Amygdala (tissue), 56 donors: ENCODE measurements at places on chromosomes 2 and 18.
A peak's percentile ranks its signal among the peaks of the same experiment; 100 is the strongest.

GRCh38 chr2:224039080-224039769, at the start of gene SERPINE2:
TSS of gene SERPINE2 (minus strand) at chr2:224039286. CDS start at chr2:224001900, 37,386 bp downstream.
- DNase-seq, result peak; percentile 63

DNA sequence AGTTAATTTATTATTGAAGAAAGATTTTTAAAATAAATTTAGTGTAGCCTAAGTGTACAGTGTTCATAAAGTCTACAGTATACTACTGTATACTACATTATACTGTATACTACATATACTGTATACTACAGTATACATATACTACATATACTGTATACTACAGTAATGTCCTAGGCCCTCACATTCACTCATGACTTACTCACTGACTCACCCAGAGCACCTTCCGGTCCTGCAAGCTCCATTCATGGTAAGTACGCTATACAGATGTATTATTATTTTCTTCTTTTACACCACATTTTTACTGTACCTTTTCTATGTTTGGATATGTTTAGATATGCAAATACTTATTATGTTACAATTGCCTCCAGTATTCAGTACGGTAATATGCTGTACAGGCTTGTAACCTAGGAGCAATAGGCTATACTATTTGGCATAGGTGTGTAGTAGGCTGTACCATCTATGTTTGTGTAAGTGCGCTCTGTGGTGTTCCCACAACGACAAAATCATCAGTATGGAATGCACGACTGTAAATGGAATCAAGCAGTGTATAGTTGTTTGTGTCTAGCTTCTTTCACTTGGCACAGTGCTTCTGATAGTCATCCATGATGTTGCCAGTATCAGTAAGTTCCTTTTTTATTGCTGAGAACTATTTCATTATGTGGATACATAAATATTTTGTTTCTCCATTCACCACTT, 245.7 kb downstream of the MTX2 start:
- no peak for DNase-seq

DNA sequence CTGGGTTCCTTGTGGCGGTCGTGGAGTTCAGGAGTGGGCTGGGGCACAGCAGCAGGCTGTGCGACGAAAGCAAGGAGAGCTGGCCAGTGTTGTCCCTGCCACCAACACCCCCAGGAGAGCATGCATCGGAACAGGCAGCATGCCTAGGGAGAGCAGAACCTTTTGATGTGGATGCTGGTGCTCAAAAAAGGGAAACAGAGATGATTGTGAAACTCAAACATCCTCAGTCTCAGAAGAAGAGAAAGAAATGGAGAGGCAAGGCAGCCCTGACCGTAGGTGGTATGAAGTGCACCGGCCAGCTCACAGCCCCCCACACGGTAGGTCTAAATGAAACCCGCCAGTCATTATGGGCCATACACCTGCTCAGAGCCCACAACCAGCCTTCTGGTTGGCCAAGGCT, 253.4 kb downstream of the GBX2 start:
- DNase-seq, result no peak

DNA sequence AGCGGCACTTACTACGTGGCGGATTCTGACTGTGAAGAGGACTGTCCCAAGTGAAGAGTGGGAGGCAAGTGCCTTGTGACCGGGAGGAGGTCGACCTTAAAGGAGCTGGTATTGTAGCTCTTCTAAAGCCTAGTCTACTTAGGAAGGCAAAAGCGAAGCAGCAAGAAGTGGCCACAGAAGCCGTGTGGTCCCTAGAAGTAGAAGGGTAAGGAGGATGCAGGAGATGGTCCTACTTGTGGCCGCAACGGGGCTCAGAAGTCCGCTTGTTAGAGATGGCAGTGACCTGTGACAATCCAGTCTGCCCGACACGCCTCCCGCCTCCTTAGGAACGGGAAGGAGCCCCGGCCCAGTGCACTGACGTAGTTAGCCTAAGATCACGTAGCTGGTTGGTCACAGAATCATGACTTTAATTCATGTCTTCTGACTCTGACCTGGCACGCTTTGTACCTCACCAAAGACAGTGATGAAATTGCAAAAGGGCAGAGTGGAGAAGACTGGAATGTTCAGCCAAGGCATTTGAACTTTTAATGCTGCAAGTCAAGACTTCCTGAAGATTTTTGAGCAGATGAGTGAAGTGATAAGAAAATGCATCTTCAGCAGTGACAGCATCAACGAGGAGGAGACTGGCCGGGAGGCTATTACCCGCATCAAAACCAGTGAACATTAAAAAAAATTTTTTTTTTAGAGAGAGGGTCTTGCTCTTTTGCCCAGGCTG, 749 bp upstream of the EIF2AK3 start:
- peak; percentile 72 for DNase-seq

DNA sequence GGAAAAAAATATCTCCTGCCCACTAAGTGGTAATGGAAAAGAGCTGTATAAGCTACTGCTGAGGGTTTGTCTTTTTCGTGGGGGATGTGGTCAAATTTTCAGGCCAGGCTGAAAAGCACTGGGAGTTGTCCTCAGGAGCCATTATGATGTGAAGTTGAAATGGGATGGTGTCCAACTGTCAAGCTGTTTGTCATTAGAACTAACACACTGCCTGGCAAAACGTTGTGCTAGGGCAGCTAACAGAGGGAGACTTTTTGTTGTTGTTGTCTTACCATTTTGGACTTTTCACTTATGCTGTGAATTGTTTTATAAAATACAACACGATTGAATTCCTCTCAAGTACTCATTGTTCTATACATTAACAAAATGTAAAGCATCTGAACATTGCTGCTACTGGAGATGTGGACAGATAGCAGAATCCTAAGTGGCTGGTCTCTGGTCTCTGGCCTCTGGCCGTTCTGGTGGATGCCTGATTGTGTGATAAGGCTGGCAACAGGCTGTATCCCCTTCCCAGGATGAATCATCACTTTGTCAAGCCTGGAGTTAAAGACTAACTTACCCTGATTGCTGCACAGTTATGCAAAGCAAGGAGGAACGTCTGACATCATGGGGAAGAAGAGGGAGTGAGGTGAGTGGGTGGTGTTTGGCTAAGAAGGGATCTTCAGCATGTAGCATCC, 2.3 kb downstream of the MYO1B start:
- no peak for DNase-seq

DNA sequence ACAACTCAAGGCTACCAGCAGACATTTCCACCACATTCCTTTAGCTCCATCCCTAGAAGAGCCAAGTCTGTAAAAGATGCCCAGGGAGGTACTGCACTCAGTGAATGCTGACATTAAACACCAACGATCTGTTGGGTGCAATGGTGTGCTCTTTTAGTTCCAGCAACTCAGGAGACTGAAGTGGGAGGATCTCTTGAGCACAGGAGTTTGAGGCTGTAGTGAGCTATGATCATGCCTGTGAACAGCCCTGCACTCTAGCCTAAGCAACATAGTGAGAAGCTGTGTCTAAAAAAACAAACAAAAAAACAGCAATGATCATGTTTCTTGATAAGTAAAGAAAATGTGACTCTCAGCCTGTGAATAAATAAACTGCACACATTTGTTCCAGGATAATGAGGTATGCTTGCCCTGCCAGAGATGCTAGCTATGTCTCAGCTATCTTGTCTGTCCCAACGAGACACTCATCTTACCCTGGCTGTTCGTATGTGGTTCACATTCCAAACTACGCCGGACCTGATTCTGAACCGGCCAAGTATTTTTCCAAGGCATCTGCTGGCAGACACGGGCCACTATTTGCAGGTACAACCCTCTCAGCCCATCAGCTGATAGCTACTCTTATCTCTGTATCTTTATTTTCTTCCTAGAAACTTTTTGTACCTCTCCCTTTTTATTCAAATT, 21.8 kb downstream of the TMEM182 start:
- DNase-seq, result no peak

- no peak for DNase-seq
Observed at GRCh38 chr18:27276479-27276878, 91.4 kb upstream of the CHST9 start.

- no peak for DNase-seq
Observed at GRCh38 chr2:67625690-67626475, 228.8 kb downstream of the ETAA1 start.

GRCh38 chr2:216569765-216570164, 63.5 kb upstream of the IGFBP2 start:
- DNase-seq, result no peak

- no peak for DNase-seq
Observed at GRCh38 chr2:233153146-233153798, 93.1 kb downstream of the INPP5D start.

- DNase-seq, result no peak
Observed at GRCh38 chr2:179234658-179235240, 29.9 kb downstream of the SESTD1 start.

DNA sequence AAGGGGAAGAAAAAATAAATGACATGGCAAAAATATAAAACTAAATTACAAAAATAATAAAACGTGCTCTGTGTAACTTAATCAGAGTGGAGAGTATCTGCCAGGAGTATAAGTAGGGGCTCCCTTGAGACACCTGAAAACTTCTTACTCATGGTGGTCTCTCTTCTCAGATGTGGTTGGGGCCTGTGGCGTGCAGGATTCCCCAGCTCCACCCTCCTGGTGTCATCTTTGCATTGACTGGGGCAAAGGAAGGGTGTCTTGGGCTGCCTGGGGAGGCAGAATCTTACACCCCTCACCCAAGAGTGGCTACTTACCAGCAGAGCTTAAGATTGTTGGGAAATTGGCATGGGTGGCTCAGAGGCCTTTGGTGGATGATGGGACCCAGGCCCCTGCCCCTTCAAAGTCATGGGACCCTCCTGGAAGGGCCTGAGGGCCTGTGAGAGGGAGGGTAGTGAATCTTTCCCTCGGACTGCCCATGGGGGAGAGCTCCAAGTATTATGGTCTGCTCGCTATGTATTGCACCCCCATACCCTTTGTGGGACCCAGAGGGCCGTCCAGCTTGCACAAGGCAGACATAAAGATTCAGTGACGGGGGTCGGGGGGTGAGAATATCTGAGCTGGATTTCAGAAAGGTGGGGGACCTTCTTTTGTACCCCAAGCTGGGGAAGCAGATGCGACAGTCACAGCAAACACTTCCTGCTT, 6.9 kb upstream of the TRAF3IP1 start:
- DNase-seq, result no peak

DNA sequence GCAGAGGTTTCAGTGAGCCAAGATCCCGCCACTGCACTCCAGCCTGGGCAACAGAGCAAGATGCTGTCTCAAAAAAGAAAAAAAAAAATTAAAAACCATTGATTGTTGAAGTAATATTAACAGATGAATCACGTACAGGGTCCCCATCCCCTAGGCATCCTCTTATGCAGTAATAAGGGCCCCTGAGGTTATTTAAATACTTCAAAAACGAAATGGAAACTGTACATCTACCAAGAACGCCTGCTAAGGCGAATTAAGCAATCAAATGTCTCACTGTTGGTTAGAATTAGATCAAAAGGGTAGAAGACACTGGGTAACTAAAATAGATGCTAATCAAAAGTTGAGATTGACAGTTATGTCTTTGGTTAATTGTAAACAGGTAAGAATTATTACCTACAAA, 7.5 kb downstream of the TRABD2A start:
- DNase-seq, result no peak

GRCh38 chr18:32695534-32695933, 77.3 kb downstream of the KLHL14 start:
- no peak for DNase-seq

DNA sequence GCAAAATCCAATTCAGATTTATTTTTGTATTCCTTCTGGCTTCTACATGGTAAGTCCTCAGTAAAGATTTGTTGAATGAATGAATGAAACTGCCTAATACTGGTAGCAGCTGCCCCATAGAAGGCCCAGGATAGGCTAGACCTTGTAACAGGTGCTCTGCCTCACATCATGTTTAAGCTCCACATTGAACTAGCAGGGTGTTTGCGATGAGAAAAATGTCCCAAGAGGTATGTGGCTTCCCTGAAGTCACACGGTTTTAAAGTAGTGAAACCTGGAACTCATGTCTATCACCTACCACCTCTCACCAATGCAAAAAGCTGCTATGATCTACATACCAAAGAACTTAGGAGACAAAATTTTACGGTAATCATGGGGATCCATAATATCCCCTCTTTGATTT, 765 bp upstream of the LHCGR start:
- DNase-seq, result no peak

DNA sequence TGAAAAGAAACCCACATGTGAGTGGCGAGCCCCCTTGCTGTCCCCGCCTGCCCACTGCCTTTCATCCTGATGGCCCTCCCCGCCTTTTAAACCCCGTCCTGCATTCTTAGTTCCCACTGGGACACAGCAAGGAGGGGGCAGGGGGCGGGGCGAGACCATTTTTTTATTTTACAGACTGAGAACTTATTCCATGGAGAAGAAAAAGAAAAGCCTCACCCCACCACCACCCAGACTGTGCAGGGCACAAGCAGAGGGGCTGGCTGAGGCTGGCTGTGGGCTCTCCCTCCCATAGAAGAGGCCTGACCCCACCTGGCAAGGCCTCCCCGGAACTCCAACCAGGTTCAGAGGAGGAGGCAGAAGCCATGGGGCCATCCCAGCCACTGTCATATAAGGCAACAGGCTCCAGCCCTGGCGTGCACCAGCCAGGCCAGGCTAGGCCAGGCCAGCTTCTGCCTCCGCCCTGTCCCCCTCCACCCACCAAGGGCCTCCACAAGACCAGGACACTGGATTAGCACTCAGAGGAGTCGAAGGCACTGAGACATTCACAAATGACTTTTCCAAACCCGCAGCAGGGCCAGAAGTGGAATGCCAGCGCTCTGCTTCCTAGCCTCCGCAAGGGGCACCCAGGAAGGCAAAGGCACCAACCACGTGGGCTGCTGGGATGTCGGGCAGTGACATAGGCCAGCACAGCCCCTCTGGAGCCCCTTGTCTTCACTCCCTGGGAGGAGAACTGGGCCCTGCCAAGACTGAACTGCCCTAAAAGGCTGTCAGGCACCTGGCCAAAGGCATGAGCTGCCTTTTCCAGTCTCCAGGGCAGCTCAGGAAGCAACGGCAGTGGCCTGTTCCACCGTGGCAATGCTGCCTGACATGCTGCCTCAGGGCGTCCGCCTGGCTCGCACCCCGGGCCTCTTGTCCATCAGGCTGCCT, 37.5 kb upstream of the SEMA4C start:
- DNase-seq, result peak; percentile 49

- no peak for DNase-seq
Observed at GRCh38 chr2:45024600-45025291, 15.5 kb upstream of the SIX2 start.

- DNase-seq, result no peak
Observed at GRCh38 chr2:38148501-38148900, 72.5 kb upstream of the CYP1B1 start.

GRCh38 chr2:37851428-37851827, 73.7 kb upstream of the RMDN2 start:
- no peak for DNase-seq

DNA sequence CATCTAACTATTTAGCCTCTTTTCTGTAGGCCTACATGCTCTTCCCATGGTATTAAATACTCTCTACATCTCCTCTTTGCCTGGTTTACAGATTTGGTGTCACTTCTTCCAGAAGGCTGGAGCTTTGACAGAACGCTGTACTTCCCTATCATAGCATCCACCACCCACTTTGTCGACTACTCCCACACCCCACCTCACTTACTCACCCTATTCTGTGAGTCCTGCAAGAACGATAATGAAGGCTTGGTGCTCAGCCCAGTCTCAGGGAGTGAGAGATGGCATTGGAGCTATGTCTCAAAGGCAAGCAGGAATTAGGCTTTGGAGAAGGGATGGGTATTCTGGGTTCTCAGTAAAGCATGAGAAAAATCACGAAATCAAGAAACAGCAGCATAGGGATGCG, 20.3 kb upstream of the KDM3A start:
- no peak for DNase-seq

GRCh38 chr2:211258646-211259335, 702.4 kb downstream of the CPS1 start:
- DNase-seq, result no peak

- peak; percentile 5 for DNase-seq
Observed at GRCh38 chr2:230225486-230225885, at the start of gene SP140. TSS of gene SP140 (plus strand) at chr2:230225736. CDS start at chr2:230225845, 109 bp downstream.
